ENCODE measurements at places on chromosomes 16 and 17.

DNA sequence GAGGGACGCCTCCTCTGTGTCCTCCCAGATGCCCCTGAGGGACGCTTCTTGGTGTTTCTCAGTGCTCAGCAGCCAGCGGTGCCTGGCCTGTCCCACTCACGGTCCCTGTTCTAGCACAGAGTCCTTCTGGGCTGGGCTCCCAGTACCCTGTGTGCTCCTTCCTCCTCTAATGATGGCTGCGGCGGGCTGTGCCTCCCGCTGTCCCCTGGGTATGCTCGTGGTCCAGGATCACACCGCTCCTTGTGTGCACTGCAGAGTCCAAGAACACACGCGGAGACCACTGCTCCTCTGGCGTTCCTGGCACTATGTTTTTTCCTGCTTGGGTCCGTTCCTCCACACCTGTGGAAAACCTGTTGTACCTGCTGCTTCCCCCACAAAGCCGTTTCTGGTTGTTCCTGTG is 15.1 kb upstream of the IRF8 start:
- DNase-seq = no peak

- DNase-seq = no peak
Observed at GRCh38 chr16:79082970-79083369, 517.6 kb downstream of the MAF start.

DNA sequence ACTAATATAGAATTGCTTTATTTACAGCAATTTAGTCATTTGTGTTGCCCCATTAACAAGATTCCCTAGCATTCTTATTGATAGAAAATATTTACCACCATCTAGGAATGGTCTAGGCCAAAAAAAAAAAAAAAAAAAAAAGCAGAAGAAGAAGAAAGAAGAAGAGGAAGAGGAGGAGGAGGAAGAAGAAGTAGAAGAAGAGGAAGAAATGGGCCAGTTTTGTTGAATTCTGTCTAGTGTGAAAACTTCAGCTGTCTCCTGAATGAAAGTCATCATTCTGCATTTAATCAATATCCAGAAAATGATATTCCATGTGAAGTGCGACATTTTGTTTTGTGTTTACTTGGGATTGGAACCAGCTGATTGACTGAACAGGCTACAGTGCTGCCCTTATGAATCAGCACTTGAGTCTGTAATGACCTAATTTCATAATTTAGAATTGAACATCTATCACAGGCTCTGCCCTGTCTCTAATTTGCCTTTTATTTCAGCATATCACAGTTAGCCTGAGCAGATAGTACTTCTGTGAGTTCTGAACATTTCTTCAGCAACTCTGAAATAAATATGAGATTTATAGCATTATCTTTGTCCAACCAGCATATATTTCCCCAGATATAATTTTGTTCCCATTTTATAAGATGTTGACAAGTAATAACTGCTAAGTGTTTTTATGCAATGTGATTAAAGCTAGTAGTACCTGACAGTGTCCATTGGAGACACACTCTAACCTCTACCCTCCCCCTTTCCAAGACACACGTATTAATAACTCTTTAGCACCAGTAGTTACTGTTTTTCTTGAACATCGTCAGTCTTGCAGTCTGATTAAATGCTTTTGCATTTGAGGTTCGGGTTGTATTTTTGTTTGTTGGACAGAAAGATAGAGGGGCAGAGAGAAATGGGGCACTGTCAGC is 5.9 kb downstream of the ANKFN1 start:
- no peak for DNase-seq

GRCh38 chr17:21277332-21277731 is 7.2 kb upstream of the MAP2K3 start:
- DNase-seq = no peak

GRCh38 chr17:8865385-8865784 is 2.1 kb downstream of the PIK3R6 start:
- DNase-seq = no peak

DNA sequence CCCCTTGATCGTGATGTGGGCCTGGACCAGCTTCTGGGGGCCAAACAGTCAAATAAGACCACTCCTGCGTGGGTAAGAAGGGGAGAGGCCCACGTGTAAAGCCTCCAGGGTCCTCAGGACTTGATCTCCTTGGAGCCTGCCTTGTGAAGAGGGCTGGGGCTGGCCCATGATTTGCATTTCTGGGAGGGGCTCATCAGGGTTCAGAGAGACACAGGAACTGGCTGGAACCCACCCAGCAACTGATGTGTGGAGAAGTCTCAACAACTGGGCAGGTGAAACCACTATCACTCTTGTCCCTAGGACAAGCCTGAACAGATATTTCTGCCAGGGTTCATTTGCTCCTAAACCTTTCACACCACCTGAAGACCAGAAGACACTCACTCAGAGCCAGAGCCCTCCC is 214.7 kb downstream of the ZNF423 start:
- DNase-seq = no peak

DNA sequence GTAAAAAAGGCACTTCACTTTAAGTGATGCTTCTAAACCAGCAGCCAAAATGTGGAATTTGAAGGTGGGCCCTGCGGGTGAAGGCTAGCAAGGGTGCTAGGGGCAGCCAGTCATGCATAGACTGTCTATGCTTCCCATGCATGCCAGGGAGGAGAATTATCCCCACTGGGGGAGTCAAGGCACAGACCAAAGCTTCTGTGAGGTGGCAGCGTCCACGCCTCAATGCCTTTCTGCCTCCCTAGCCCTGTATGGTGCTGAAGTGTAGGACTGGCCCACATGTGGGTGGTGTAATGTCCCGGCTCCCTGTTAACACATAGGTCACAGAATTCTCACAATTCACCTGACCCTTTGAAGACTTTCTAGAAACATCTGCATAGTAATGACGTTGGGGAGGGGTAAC is 1.9 kb downstream of the HS3ST2 start:
- no peak for DNase-seq

GRCh38 chr17:46901291-46901690 is 21.7 kb upstream of the GOSR2 start:
- no peak for DNase-seq

DNA sequence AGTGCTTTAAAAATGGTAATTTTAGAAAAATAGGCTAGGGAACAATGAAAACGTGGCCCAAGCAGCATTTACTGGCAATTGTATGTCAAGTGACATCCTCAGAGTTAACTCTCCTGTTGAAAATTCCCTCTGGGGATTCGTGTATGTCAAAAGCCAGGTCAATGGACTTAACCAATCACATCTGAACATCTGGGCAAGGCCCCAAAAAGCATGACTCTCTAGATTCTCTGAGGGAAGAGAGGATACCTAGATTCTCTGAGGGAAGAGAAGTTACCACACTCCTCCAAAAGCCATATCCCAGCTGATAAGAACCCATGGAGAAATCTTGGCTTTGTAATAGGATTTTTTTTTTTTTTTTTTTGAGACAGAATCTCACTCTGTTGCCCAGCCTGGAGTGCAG is 23.5 kb downstream of the NFE2L1 start:
- no peak for DNase-seq

- no peak for DNase-seq
Observed at GRCh38 chr17:20797292-20797691, 217.8 kb downstream of the CDRT15L2 start.

DNA sequence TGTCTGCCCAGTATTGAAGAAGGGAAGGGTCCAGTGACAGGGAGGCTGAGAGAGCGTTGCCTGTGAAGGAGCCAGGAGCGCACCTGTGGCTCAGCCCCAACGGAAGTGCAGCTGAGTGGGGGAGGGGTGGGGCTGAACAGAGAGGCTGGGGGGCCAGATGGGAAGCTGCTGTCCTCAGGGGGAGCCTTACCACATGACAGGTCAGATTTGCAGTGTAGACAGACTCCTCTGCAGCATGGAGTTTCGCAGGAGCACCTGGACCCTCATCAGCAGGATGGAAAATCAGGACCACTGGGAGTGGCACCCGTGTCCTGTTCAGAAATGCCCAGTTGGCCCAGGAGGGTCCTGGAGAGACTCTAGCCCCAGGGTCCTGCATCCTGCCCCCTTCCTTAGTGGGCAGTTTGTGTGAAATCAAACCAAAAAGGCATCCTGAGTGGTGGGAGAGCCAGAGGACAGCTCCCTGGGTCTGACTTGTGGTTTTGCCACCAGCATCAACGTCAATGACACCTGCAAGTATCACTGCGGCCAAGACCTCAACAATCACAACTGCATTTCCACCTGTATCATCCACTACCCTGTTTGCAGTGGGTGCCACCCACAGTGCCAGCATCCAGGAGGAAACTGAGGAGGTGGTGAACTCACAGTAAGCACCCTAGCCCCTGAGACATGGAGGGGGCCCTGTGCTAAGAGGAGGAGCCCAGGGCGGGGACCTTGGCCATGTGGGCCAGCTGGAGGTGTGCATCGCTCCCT is 7.8 kb downstream of the CD300A start:
- DNase-seq = no peak

DNA sequence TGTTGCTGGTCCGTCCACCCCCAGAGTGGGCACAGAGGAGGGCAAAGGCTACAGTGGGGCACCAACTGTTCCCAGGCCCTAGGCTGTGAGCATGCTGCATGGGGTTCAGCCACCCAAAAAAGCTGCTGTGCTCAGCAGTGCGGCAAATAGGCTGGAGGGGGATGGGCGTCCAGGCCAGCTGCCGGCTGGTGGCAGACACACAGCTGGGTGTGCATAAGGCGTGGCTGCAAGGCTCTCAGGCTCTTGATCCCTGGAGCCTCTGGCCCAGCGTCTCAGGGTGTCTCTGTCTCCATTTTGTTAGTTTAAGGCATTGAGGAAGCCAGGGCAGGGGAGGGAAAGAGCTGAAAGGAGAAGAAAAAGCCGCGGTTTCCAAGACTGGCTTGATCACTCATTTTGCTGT is 8.8 kb downstream of the RPL19 start:
- DNase-seq = no peak

- DNase-seq = no peak
Observed at GRCh38 chr17:48012654-48013053, 24.9 kb downstream of the COPZ2 start.

DNA sequence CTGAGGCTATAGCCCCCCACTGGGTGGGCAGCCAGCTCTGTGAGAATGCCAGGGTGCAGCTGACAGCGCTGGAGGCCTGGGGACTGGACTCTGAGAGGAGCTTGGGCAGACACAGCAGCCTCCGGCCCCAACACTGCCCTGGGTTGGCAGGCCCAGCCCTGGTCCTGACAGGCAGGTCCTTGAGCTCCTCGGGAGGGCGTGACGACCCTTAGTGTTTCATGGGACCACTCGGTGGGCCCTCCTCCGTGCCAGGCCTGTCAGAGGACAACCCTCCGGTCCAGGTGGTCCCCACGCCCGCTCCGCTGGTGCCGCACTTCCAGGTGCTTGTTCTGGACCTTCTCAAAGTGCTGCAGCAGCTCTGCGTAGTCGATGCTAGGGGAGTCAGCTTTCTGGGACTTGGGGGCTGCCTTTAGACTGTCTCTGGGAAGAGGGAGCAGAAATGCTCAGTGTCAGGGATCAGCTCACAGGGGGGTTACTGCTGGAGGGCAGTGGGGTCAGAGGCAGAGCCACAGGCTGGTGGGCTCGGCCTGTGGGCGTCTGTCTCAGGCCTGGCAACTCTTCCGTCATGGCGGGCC is 1.9 kb upstream of the MTSS2 start:
- no peak for DNase-seq

DNA sequence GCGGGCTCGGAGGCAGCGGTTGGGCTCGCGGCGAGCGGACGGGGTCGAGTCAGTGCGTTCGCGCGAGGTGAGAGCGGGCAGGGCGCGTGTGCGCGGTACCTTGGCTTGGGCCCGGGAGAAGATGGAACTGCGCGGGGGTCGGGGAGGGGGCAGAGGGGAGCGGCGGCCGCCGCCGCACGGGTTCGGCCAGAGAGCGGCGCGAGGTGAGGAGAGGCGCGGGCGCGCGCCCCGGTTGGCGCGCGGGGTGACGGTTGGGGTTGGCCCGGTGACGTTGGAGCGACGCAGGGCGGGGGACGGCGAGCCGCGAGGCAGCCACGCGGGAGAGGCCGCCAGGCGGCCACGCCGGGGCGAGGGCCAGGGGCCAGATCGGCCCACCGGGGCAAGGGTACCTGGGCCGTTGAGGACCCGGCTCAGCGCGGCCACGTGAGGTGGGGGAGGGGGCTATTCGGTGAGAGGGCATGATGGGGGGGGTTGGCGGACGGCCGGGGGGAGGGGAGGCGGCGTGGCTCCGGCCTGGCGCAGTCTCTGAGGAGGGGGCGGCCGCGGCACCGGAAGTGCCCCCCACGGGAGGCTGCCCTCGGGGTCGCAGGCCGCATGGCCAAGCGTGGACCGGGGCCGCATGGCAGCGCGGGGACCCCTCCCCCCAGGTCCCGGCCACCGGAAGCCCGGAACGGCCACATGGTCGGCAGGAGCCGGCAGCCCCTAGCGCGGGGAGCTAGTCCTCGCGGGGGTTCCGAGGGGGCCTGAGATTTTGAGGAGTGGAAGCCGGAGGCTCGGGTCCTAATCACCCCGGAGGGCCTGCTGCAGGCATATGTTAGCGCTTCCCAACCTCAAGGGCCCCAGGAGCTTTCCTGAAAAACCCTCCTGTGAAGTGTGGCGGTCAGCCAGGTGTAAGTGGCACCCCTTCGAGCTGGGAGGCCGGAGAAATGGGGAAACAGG is 527 bp downstream of the EIF5A start:
- peak; percentile 31 for DNase-seq

DNA sequence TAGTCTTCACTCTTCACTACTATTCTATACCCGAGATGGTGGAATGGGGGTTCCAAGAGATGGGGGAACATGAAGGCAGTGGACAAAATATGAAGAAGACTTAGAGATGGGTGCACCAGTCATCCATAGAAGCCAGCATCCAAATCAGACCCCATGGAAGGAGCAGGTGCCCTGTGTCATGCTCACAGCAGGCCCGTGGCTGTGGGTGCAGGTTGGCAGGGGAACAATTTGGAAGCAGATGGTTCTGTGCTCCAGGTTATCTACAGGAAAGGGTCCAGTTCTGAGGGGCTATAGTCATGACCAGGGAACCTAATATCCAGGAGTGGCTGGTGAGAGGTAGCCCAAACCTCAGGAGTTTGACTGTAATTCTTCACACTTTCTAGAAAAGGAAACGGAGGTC is 9.6 kb upstream of the LPCAT2 start:
- no peak for DNase-seq

DNA sequence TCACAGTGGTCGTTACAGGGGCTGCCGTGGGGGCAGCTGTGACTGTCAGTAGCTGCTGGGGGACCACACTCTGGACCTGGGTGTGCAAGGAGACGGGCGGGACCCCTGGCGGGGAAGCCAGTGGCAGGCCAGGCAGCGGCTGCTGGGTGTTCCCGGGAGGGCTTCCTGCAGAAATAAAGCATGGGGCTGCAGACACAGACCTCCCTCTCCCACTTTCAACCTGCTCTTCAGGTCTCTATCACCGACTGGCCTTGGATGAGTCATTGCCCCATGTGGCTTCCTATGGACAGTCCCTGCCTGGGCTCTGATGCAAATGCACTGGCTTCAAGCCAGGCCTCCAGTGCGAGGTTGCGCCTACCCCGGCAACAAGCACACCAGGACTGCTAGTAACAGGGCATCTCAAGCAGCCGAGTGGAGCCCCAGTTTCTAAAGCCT is 17.2 kb downstream of the SREBF1 start:
- DNase-seq = peak; percentile 25
